ENCODE measurements at places on chromosomes 16 and 17.

- DNase-seq = no peak
Observed at GRCh38 chr17:81640011-81640410, 3.0 kb downstream of the TSPAN10 start.

DNA sequence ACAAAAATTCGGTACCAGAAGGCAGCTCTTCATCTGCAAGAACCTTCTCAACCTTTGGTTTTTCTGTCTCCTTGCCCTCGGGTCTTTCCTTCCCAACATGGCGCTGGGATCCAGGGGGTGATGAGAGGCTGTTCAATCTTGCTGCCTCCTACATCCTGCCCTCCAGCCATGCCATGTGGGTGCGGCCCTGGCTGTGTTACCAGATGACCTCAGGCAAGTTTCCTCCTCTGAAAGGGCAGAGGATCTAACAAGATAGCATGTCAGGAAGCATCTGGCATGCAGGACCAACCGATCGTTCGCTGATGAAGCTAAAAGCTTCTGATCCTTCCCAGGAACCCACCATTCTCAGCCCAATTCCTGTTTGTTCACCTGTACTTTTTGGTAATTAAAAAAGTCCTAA is 36.8 kb upstream of the BCAR1 start:
- no peak for DNase-seq

- DNase-seq = no peak
Observed at GRCh38 chr16:24508614-24509013, 30.8 kb upstream of the RBBP6 start.

DNA sequence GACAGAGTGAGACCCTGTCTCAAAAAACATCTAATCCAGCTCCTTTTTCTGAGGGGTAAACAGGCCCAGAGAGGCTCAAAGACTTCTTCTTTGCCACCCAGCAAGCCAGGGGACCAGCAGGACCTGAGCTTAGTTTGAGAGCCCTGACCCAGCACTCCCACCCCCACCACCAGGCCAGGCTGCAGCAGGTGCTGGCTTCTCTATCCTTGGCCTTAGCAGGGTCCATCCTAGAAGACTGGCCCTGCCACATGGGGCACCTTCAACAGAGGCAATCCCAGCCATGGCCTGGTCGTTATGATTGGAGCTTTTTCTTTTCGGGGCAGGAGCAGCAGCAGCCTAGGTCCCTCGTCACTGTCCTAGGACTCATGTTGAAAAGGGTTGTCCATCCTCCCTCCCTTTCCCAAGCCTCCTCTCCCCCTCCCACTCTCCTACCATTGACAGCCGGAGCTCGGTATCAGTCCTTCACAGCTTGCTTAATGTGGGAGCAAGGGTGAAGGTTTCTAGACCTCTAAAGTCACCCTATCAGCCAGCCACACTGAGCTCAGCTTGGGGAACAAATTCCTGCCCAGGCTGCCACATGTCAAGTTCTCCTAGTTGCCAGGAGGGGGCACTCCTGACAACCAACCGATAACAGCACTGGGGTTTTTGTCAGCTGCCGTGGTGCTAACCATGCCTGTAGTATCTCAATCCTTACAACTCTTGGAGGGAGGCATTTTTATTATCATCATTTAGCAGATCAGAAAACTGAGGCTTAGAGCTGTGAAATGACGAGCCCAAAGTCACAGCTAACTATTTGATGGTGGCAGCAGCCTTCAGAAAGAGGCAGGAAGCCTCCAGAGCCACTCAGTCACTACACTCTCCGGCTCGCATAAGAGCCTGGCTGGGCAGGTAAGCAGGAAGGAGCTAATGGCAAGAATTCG is 11.2 kb downstream of the MRPL27 start:
- peak; percentile 21 for DNase-seq

- no peak for DNase-seq
Observed at GRCh38 chr17:50601823-50602375, 32.8 kb upstream of the ABCC3 start.

- no peak for DNase-seq
Observed at GRCh38 chr16:53415504-53415903, 18.8 kb upstream of the RBL2 start.
